ENCODE measurements at places on chromosomes 2 and 18. TPM values are rescaled to one million over a fixed set of nuclear protein-coding genes. Genes with fewer than 3 reads are reported as not detected.

GRCh38 chr18:57014772-57015413 lies 132.0 kb upstream of the BOD1L2 start:
- DNase-seq: no peak

DNA sequence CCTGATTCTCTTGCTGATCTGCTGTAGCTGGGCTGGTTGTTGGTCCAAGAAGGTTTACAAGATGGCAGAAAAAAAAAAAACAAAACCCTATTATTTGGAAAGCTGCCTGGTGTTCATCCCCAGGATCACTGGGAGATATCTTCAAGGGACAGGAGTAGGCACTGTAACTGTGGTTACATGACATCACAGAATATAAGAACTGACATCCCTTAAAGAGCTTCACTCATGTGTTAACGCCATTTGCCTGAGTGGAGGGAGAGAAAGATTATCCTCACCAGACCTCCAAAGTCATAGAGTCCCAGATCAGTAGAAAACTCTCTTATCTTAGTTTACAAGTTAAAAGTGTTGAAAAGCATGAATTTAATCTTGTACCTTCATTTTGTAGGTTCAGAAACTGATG lies 95.3 kb upstream of the BZW1 start:
- no peak for DNase-seq

GRCh38 chr2:133680343-133681049 lies 112.2 kb upstream of the NCKAP5 start:
- no peak for DNase-seq

The HOXD12 gene
- total RNA-seq: not detected

- DNase-seq: no peak
Observed at GRCh38 chr2:44753552-44754285, 187.8 kb upstream of the SIX3 start.

GRCh38 chr2:230998882-230999281 lies 3.0 kb downstream of the SPATA3 start:
- DNase-seq: no peak

DNA sequence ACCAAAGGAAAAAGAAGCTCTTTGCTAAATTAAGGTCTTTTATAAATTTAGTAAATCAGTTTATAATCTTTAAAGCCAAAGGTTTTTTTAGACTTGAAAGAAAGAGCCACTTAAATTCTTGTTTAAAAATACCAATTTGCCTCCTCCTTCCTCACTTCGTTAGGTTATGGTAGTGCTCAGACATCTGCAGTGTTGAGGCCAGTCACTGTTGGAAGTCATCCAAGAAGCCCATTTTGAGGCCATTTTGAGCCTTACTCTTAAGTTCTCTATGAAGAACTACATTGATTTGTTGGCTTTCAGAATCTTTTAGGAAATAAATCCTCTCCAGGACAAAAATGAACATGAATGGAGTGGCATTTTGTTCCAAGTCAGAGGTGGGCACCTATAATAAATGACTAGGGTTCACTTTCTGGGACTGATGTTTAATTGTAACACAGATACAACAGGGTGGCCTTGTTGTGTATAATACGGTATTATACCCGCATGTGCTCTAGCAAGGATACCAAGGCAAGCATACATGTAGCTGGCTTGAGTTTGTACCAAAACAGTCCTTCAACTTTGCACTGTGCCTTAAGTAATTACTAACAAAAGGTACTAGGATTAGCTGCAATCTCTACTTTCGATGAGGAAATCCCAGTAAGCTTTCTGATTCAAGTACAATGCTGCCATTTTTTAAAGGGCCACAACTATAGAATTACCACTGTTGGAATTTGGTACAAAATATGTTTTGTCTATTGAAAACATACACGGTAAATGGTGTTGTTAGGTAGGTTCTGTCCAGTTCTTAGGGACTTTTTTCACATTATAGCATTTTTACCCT lies 22.8 kb downstream of the SLC66A3 start:
- DNase-seq: no peak

The GMCL1 gene
- total RNA-seq: 24.4 TPM

DNA sequence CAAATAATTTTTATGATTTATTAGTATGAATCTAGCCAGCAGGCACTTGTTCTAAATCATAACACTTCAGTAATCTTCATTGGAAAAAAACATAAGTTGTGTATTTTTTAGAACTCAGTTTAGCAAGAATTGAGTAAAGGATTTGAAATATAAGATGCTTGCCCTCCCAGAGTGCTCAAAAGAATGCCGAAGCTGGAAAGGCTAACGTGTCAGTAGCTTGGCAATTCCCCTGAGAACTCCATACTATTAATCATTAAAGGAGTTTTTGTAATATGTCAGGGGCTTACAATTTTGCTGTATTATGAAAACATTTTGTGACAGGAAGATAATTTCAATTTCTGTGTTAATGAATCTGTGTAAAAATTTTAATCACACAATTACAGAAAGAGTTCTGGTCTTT lies 122.7 kb downstream of the GULP1 start:
- no peak for DNase-seq

DNA sequence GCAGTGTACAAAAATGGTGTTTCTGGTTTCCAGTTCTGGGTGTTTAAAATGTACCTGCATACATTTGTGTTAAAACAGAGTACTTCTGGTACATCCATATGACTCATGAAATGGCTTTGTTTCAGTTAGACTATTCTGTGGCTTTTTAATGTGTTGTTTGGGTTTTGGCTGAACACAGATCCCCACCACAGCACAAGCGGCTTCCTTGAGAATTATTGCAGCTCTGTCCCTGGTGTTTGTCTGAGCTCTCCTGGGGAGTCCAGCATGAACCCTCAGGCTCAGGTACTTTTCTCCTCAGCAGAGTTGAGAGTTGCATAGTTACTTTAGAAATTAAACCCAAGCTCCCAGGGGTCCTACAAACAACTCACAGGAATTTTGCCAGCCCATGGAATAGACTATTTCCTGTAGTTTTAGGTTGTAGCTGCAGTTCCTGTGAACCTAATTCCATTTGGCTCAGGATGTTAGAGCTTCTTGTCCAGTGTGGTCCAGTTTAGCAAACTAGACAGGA lies 64.8 kb upstream of the EML6 start:
- DNase-seq: no peak

- no peak for DNase-seq
Observed at GRCh38 chr2:176098366-176099158, 1.0 kb upstream of the HOXD12 start.

- no peak for DNase-seq
Observed at GRCh38 chr2:212994976-212995375, 156.4 kb downstream of the IKZF2 start.

- DNase-seq: peak; percentile 70
Observed at GRCh38 chr2:69565431-69565839, 78.1 kb downstream of the AAK1 start.

The PIEZO2 gene
- total RNA-seq: 26.8 TPM

DNA sequence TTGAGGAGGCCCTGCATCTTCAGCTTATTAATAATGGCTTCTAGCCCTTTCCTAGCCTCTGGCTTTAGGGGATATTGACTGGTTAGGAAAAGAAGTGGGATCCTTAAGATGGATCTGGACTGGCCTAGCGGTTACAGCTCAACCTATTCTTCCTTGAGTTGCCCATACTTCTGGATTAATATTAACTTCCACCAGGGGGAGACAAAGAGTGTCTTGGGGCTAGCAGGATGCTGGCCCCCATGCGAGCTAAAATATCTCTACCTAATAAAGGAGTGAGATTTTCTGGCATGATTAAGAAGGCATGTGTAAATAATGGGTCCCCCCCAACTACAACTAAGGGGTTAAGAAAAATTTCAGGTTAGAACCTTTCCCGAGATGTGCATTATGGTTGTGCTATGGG lies 23.2 kb upstream of the PLA2R1 start:
- DNase-seq: no peak

GRCh38 chr18:47163241-47163640 lies 12.9 kb downstream of the IER3IP1 start:
- DNase-seq: no peak

DNA sequence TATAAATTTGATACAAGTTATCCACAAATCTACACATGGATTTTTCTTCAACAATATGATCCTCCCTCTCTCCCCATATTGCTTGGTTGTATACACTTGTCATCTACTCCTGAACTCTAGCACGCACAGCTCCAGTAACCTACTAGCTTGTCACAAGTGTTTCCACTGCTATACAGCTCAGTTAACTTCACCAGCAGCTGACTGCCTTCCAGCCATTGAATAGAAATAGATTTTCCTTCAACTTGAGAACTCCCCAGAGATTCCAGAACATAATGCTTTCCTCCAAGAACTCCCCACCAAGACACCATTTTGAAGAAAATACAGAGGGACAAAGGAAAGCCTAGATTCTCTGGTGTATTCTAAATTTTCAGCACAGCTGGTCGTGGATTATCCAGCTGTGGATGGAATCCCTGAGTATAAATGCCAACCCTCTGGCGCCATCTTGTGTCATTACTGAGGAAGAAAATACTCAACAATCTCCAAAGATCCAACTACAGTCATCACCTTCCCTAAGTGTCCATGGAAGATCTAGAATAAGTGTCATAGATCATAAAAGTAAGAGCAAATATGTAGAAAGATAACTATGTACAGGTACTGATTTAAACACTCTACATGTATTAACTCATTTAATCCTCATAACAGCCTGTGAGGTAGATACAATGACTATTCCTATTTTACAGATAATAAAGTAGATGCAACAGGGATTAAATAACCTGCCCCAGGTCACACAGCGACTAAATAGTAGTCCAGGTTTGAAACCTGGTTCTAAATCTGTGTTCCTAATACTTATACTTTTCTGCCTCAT lies 156.7 kb downstream of the ARHGAP28 start:
- DNase-seq: no peak

The TMEM169 gene
- 1.6 TPM for total RNA-seq

GRCh38 chr18:24168496-24168895 lies 29.6 kb downstream of the CABYR start:
- no peak for DNase-seq

The OTX1 gene
- not detected for total RNA-seq

DNA sequence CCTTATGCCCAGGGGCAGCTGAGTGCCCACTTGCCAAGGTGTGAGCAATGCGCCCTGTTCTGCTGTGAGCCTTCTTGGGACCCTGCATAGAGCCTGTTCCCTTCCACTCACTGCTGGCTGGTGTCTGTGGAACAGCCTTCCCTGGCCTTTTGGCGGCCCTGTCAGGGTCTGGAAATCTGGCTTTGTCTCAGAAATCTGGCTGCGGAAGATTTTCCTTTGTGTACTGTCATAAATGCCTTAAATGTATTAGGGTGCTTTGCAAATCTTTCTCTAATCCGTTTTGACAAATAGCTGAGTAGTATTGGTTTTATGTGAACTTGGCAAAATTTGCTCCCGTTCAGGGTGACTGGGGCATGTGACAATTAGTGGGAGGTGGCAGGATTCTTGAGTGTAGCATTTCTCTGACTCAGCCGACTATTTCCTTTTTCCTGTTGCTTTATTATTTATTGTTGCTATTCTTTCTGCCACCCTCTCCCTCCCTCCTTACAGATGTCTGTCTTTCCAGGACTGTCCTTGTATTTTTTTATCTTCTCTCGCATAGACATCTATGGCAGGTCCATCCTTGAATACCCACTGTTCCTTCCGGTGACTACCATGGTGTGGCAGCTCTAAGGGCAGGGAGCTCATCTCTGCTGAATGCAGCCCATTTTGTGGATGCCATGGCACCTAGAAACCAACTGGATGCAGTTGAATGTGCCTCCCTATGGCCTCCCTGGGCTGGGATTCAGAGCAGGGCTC lies 41.8 kb downstream of the LDLRAD4 start:
- peak; percentile 37 for DNase-seq

- no peak for DNase-seq
Observed at GRCh38 chr18:71336576-71337210, 1047.8 kb downstream of the SOCS6 start.

DNA sequence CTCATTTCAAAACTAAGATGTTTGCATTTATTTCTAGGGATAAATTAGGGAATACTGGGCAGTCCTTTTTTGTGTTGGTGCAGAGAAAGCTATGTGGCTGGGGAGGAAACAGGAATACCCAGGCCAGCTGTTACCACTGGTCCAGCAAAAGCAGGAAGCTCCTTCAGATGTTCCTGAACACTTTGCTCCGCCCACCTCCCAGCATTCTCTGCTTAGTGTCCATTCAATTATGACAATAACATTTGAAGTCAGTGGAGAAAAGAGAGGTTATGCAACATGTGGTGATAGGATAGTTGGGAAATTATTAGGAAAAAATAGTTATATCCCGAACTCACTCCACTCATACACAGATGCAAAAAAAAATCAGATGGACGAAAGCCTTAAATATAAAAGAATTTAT lies 22.1 kb upstream of the ARPC2 start:
- no peak for DNase-seq

GRCh38 chr18:58148954-58149471 lies 105.0 kb downstream of the NEDD4L start:
- DNase-seq: no peak

DNA sequence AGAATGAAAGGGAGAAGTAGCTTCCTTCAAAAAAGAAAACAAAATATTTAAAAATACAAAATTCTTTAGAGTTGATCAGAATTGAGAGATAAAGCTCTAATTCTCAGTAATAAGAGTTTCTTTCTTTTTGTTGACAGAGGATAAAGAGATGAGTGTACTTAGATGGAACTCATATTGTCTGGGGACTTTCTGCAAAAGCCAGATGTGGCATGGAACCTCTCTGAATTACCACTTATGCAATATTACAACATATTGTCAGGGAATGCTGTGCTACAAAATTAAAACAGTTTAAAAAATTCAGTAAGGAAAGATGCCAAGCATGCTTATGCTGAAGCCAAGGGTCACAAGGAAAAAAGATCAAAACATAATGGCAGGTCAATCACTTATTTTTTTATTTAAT lies 386.6 kb upstream of the LRATD1 start:
- DNase-seq: no peak

GRCh38 chr18:76463358-76463757 lies 31.7 kb downstream of the ZNF516 start:
- DNase-seq: peak; percentile 56

The MOGAT1 gene
- 0.45 TPM for total RNA-seq

- no peak for DNase-seq
Observed at GRCh38 chr18:35247412-35248249, 6.8 kb downstream of the ZNF397 start.

DNA sequence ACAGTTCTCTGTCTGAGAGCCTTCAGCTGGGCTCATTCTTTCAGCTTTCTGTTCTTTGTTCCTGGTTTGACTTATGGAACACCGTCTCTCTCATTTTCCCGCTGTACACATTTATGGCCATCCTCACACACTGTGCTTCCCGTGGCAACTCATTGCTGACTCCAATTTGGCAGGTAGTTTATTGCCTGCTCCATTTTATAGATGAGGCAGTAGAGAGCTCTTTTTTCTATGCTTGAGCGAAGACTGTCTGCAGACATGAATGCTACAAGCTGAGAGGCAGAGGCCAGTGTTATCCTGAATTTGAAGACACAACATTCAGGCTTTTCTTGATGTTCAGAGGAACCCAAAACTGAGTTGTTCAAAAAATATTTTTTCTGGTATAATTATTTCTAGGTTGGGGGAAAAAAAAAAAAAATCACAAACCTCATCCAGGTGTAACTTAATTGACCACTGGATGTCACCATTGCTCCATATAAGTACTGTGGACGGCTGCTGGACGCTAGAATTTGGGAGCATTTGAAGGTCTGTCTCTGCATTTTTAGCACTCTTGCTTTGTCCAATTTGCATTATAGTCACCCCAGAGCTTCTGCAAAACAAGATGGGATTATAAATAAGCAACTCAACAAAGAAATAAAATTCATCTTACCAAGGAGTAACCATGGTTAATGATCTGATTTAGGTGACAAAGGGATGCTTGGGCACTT lies 83.5 kb downstream of the HRH4 start:
- no peak for DNase-seq

The RABL2A gene
- total RNA-seq: 27.3 TPM
